Stimulated activated effector memory CD8-positive, alpha-beta T cell treated with anti-CD3 and anti-CD28 coated beads, Interleukin-12 subunit alpha, Interleukin-12 subunit beta, amount 100 ng/mL, for 72 hours (primary cell): ENCODE measurements at places on chromosomes 2 and 18.

DNA sequence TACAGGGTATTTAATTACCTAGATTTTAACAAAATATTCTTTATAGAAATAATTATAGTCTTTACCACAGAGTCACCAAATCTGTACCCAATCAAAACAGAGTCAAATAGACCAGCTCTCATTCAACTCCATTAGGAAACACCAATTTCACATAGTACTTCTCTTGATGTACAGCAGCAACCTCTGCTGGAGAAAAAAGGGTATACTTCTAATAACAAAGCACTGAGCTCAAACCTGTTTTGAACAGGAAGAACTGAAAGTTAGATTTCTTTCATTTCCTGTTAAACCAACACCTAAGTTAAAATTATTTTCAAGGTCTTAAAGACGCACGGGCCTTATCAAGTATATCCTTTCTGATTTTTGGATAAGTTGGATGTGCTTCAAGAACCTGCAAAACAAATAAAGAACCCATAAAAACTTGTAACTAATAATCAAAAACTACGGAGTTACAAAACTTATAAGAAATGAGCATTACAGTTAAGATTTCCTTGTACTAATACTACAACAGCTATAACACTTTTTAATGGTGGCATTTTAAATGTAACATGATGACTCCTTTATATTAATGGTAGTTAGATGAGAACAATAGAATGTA, 79.0 kb downstream of the TTC21B start:
- DNase-seq: no peak

- DNase-seq: no peak
These were observed 133.9 kb downstream of the ZNF532 start for GRCh38 chr18:58998401-58999203.

DNA sequence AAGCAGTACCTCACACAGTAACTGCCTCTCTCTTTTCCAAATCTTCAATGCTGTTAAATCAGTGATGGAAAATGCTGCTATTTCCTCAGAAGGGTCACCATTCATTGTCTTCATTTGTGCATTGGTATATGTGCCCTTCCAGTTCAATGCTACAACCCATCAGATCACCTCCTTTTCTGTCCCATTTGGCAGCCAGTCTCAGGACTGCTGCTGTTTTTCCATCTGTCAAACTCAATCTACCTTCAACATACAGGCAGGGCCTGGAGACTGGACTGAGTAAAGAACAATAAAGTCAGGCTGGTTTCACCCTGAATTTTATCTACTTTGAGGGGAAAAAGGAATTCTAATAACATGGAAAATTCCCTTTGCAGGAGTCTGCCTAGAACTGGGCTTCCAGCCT, 17.9 kb downstream of the ZNF385B start:
- DNase-seq: no peak

DNA sequence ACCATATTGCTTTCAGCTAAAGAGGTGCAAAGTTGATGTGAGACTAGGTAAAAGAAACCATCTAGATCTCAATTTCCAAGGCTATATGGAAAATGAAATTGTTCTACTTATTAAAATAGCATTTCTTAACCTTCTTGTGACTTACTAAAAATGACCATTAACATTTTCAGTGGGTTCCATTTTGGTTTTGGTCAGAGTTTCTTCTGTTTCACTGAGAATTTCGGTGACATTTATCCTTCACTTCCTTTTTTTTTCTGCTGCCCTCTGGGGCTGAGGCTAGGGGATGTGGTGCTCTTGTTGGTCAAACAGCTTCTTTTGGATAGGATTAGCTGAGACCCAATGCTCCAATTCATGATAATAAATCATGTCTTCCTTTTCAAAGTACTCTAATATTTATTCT, 44.3 kb upstream of the REL start:
- no peak for DNase-seq
